Aorta (tissue), 5 donors: ENCODE measurements at places on chromosomes 5 and 9. TPM values are rescaled to one million over a fixed set of nuclear protein-coding genes. Genes with fewer than 3 reads are reported as not detected.

The GFI1B gene
- polyA plus RNA-seq, result not detected

DNA sequence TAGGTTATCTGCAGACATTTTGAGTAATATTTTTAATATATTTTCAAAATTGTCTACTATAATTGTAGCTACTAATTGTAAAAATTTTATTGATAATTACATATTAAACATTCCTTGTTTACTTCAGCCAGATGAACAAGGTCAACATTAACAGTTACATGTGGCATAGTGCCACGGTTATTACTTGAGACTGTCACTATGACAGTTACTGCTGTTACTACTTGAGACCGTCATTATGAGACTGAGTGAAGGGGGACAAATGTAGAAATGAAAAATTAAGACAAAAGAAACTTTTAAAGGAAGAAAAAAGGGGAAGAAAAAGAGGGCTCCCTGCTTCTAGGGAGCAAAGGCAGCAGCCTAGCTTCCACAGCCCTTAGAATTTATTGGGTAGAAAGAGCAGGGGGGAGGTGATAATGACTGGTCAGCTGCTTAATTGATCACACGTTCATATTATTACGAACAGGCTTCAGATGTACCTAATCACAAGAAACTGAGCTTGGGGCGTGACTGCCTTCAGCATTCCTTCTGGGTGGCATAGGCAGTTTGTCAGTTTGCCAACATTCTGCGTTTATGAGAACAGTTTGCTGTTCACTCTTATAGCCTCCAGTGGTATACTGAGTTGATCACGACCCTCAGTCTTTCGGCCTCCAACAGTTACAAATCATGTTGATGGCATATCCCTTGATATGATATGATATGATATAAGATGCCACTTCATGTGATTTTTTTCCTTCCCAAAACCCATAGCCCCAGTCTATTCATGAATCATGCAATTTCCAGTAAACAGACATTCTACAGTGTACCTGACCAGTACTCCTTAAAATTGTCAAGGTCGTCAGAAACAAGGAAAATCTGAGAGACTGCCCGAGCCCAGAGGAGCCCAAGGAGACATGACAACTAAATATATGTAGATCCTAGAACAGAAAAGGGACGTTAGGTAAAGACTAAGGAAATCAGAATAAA is 13.1 kb downstream of the MARCHF6 start:
- no peak for DNase-seq

DNA sequence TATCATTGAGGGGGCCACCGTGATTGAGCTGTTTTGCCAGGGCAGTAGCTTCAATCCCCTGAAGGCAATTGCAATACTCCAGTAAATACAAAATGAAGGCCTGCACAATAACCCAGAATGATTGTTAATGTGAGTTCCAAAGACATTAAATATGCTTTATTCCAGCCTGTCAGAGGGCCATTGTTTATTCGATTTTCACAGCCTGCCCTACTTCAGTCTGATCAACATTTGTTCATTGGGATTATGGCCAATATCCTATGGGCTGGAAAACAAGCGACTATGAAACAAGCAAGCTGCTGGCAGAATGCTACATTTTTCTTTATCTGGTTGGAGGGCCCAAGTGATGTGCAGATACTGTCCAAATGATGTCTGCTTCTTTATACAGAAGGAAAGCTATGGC is 543.1 kb downstream of the TLE1 start:
- no peak for DNase-seq

DNA sequence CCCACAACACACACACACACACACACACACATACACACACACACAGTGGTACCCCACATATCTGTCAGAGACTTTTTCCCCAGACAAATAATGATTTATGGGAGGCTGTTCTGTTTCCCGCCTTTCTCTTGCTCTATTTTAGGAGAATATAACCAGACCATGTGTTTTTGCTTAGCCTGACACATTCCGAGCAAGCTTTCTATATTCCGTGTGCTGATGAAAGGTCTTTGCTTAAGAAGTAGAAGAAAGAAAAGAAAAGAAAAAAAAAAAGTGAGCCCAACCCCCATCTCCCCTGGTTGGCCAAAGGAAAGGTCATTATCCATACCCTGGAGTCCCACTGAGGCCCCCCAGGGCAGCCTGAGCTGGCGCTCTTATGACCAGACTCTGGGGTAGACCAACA is 338.6 kb downstream of the SLIT3 start:
- DNase-seq, result no peak

GRCh38 chr9:95124582-95125367 is 192.7 kb downstream of the FANCC start:
- no peak for DNase-seq

GRCh38 chr9:133538851-133539833 is 4.6 kb downstream of the ADAMTSL2 start:
- DNase-seq, result no peak

DNA sequence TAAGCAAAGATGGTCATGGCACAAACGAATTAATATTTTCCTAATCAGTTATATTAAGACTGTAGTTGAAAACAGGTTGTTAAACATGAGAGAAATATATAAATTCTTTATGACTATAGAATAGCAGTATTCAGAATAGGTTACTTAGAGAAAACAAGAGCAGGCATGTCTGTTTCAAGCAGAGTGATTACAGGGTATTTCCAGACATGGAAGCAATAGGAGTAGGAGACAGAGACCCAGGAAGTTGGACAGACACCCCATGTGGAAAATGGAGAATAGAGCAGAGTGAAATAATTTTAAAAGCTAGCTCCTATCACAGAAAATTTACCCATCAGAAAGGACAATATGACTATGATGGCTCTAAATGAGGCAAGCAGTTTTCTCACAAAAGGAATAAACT is 111.5 kb downstream of the IZUMO3 start:
- DNase-seq, result no peak
